ENCODE measurements at places on chromosomes 6 and 20. TPM values are rescaled to one million over a fixed set of nuclear protein-coding genes. Genes with fewer than 3 reads are reported as not detected.

NOX3 gene
- not detected for total RNA-seq

CARMIL1 gene
- 4.7 TPM for total RNA-seq

DNA sequence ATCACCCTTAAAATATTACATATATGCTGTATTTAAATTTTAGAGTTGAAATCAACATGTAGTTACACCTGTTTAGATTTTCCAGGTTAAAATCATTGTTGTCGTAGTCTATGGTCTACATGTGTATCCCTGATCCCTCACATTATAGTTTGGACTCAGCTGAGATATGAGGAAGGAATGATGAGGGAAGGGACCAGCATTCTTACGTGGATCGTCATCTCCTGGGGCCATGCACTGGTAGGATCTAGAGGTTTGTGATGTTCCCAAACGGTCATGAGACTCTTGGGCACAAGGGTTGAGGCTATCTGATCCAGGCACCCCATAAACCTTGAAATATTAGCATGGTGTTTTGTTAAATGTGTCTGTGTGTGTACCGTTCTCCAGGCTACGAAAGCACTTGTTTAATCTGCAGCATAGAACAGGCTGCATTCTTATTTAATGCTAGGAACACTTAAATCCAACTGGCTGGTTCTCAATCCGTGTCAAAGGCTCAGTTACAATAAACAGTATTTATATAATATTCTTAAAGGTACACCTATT is 55.4 kb downstream of the IPCEF1 start:
- DNase-seq: no peak

DNA sequence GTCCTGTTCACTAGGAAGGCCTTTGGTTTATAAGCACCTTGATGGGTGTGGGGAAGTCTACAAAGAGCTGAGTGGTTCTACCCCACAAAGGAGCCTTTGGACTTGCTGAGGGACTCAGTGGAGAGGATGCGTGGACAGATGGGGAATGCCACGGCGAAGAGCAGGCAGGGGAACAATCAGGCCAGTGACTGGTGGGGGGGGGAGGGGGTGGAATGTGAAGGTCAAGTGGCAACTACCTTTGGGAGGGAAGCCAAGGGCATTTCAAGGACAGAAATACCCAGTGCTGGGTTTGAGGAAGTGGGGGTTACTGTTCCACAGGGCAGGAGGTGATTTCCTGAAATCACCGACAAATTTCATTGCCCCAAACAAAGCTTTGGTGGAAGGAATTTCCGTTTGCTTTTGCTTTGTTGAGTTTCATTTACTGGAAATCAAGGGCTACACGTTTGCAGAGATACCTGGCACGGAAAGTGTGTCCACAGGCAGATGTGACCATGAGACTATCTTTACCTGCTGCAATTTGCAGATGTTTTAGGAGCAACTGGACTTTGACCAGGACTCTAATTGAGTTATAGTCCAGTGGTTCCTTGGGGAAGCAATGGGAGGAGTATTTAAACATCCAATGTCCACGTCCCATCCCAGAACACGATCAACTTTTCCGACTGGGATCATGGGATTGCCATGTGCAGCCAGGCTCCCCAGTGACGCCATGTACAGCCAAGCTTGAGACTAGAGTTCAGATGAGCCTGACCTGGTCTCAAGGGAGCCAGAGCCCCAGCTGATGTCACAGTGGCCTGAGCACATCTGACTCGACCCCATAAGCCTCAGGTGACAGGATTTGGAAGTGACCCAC is 8.0 kb downstream of the CST3 start:
- DNase-seq: no peak

MLN gene
- not detected for total RNA-seq

TAGAP gene
- 2.1 TPM for total RNA-seq

- no peak for DNase-seq
Measured at GRCh38 chr6:69673298-69673697, 123.5 kb downstream of the LMBRD1 start.
